ENCODE measurements at places on chromosomes 4 and X.
A peak's percentile ranks its signal among the peaks of the same experiment; 100 is the strongest.

DNA sequence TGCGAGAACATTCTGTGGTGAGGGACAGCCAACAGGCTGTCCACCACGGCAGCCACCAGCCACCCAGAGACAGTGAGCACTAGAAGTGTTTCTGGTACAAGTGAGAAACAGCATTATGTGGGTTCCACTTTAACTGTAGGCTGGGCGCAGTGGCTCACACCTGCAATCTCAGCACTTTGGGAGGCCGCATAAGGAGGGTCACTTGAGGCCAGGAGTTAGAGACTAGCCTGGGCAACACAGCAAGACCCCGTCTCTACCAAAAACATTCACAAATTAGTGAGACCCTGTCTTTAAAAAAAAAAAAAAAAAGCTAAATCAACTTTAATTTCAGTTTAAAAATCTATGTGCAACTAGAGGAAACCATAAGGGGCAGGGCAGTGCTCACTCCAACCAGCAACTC is 20.6 kb downstream of the FAM53A start:
- DNase-seq, result no peak

DNA sequence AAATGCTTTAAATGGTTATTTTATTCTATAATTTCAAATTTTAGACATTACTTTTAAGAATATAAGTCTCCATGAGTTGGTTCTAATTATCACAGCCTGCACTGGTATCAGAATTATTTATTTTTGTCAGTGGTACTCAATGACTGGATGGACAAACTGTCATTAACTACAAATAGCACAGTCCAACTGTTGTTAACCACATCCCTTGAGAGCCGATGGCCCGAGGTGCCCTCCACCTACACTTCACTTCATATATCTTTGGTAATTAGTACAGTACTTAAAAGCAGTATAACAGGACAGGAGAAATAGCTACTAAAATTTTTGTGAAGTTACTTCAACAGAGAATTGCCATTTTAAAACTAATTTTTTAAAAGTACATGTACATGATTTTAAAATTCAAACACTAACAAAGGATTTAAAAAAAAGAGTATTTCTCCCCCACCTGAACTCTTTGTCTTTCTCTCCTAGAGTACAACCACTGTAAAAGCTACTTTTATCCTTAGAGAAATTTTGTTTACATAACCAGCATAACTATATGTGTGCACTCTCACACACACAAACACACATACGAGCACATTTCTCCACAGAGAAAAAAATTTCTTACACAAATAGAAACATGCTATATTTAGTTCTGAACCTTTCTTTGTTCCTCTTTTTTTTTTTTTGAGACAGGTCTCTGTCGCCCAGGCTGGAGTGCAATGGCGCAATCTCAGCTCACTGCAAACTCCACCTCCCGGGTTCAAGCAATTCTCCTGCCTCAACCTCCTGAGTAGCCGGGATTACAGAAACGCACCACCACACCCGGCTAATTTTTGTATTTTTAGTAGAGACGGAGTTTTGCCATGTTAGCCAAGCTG is 6.5 kb downstream of the TIFA start:
- no peak for DNase-seq

DNA sequence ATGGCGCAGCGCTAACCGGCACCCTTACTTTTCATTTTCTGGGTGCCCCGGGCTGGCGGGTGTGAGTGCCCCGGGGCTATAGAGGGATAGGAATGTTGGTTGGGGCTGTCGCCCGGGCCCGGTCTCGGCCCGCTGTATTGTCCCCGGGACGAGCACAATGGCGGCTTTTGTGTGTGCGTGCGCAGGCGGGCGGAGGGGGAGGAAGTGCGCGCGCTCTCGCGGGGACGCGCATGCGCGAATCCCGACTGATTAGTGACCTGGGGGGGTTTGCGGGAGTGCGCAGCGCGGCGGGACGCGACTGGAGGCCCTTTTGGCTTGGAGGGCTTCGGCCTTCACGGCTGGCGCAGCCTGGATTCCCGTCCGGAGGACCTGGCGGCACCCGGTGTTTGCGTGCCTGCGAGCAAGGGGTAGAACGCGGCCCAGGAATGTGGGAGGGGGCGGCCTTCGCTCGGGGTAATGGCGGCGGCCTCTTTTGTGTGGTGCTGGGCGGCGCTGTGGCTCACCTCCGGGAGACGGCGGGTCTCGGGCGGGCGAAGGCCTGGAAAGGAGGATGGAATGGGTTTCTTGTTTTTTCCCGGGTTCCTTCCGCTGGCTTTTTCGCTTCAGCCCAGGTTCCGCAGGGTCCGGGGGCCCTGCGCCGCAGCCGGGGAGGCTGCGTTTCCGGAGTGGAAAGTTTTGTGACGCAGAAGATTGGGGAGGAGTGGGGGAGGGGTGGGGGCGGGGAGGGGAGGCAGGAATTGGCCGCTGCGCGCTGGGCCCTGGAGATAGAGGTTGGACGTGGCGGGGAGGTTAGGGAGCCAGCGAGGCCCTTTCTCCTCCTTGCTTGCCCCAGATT is 618 bp downstream of the DDX3X start:
- peak; percentile 59 for DNase-seq

DNA sequence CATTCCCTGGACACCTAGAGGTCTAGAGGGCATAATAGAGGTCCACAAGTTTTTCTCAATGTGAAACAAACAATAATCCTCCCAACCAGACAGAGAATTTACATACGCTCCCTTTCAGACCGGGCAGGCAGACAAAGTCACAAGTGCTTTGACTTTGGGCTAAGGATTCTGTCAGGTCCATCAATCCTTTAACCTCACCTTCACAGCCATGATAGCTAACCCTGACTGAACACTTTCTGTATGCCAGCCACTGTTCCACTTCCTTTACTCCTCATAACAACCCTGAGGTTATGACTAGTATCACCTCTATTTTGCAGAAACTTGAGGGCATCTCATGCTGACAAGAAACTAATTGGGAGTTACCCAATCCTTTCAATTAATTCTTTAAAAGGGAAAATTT is 118.8 kb upstream of the AFF2 start:
- DNase-seq, result no peak

- DNase-seq, result no peak
Measured at GRCh38 chr4:85579942-85580341, 105.0 kb downstream of the ARHGAP24 start.

Data from progenitor cell of endocrine pancreas (in vitro differentiated cells).